Progenitor cell of endocrine pancreas (in vitro differentiated cells): ENCODE measurements at places on chromosomes 5 and 9. TPM values are rescaled to one million over a fixed set of nuclear protein-coding genes. Genes with fewer than 3 reads are reported as not detected.

The GFM2 gene
- 32.9 and 35.6 TPM in 2 replicates for total RNA-seq

The TEX48 gene
- not detected in 2 replicates for total RNA-seq

DNA sequence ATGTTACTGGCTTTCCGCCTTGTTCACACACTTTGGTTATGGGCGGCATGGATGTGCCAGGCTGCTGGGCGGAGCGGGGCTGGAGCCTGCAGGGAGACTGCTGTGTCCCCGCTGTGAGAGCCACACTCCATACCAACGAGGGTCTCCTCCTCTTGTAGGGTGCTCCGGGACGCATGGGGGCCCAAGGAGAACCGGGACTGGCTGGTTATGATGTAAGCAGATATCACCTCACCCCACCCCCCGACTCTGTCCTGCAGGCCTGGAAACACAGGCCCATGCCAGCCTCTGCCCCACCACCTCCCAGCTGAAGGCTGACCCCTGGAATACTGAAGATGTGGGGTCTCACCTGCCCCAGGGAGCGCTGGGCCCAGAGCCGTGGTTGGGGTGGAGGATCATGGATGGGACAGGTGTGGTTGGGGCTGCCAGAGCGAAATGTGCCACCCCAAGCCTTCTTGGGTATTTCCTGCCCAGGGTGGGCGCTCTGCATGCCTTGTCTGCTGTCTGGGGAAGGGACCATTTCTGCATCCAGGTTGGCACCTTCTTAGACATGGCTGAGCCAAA lies 39.3 kb upstream of the ORM1 start:
- DNase-seq: no peak

DNA sequence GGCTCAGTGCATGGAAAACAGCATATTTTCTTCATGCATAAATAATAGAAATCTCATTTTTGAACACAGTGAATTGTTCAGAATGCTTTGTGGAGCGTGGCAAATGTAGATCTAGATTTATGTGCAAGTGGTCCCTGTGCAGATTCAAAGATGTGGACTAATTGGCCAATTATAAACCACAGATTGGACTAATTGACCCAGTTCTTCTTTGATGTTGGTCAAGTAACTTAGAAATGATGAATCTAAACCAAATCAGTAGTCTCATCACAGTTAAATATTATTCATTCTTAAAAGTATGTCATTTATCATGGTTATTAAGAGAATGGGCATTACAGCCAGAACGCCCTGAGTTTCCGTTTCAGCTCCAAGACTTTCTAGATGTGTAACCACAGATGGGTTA lies 11.7 kb upstream of the PDE4D start:
- no peak for DNase-seq
